Muscle of back (tissue), 13 donors: ENCODE measurements at places on chromosomes 5 and 9. TPM values are rescaled to one million over a fixed set of nuclear protein-coding genes. Genes with fewer than 3 reads are reported as not detected.

DNA sequence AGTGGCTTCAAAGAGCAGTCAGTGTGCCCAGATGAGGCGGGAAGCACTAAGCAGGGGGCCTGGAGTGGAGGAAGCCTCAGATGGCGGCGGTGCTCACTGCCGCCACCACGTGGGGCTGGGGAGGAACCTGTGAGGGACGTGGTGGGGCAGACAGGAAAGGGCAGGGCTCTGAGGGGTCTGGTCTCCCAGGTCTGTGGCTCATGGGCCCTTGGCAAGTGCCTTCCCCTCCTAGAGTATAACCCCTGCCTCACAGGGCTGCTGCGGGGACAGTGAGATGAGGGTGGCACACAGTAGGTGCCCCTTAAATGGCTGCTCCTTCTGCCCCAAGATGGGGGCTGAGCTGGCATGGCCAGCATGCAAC is 26.6 kb downstream of the NR5A1 start:
- DNase-seq: no peak

DNA sequence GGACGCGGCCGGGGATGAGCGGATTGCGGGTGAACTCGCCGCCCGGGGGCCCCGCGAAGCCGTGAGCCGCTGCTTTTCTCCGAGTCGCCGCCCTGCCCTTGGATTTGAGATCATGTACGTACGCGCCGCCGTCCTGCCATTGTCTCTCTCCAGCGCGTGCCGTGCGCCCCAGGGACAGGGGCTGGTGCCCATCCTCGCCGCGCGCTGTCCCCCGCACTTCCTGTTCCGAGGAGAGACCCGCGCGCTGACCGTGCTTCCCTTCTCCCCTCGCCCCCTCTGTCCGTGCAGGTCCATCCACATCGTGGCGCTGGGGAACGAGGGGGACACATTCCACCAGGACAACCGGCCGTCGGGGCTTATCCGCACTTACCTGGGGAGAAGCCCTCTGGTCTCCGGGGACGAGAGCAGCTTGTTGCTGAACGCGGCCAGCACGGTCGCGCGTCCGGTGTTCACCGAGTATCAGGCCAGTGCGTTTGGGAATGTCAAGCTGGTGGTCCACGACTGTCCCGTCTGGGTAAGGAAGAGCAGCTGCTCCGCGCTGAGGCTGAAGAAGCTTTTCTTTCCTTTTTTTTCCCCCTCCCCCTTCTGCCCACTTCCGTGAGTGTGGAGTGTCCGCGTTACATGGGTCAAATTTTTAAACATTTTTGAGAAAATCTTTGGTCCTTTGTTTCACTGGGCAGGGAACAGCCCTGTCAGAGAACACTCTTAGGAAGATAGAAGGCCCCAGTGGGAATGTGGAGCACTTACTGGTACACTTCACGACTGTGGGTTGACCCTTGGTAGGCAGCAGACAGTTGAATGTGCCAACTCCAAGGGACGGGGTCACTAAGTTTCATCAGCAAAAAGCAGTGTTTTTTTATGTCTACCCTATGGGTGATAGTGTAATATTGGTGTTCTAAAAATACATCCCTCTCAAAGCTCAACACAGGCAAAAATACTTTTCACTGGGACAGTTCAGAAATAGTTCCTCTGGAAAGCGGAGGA is 727 bp downstream of the RHOBTB3 start:
- DNase-seq: no peak

DNA sequence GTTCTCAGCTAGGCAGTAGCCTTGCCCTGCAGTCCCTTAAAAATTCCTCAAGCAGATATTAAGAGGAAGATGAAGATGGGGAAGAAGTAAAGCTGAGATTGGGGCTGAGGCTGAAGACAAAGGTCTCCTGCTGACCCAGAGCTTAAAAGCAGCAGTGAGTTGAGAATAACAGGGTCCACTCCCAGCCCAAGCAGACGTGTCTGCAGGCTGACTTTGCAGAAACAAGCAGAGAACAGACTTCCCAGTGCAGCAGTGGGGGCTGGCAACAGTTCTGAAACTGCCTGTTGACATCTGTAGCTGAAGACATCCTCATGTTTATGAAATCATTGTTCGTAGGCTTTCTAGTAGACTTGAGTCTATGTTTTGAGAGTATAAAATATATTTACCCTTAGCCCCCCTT is 1.1 kb downstream of the CTXN3 start:
- DNase-seq: no peak

DNA sequence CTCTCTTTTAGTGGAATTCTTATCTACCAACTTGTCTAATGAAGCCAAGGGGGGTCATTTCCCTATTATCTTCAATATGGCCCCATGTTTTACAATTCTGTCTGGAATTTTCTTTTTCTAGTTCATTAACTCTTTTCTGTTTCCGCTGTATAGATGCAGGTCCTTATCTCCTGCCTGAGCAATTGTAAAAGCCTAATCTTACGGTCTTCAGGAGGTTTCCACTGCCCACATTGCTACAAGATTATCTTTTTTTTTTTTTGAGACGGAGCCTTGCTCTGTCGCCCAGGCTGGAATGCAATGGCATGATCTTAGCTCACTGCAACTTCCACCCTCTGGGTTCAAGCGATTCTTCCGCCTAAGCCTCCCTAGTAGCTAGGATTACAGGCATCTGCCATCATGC is 132.3 kb downstream of the UNC13B start:
- no peak for DNase-seq

Gene HRCT1
- 1.1 TPM for polyA plus RNA-seq

GRCh38 chr5:154865466-154866184 is 7.2 kb downstream of the CNOT8 start:
- no peak for DNase-seq
